KG1 (cell line): ENCODE measurements at places on chromosomes 4 and X.

DNA sequence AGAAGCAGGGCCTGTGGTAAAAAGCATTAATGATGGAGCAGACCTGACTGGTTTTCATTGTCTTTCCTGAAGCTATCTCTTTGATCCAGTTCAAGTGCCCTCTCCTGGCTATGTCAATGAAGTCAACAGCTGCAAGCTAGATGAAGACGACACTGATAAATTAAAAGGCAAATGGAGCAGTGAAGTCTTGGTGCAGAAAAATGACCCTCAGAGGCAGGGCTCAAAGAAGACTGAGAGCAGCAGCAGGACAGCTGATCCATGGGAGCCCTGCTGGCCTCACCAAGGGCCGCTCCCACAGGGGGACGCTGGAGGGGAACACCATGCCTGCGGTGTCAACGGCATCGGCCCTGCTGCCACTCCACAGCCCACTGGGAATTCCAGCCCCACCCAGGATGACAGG lies 96.2 kb downstream of the RELL1 start:
- no peak for DNase-seq

GRCh38 chr4:8350841-8351461 lies 81.4 kb downstream of the HTRA3 start:
- DNase-seq: no peak

GRCh38 chr4:2330091-2331042 lies 68.5 kb upstream of the MXD4 start:
- no peak for DNase-seq

DNA sequence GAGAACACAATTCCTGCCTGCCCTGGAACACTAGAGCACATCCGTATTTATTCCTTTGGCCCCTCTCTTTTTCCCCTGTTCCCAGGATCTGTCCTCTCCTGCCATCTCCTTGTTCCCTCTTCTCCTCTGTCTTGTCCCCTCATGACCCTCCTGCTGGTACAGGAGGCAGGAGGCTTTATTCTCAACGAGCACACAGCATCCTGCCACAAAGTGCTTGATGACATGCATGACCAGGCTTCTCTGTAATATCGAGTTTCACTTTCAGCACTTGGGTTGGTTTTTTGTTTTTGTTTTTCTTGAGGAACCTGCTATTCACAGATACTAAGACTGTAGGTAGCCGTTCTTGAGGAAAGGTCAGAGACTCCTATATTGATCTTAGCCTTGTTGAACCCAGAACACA lies 35.3 kb downstream of the NALF2 start:
- no peak for DNase-seq

DNA sequence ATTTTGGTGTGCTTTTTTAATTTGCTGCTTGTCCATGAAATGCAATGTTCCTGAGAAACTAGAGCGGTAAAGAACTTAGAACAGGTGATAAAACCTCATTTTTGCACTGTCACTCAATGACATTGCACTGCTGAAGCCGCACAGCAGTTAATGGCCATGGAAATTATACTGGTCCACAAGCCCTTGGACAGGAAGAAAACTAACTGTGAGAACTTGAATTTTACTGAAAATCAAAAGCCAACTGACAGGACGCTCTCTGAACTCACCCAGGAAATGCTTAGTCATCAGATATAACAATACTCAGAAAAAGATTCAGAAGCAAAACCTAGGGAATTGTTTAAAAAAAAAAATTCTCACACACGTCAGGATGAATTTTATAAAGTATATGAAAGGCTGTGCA lies 246.4 kb upstream of the SLC7A11 start:
- no peak for DNase-seq

DNA sequence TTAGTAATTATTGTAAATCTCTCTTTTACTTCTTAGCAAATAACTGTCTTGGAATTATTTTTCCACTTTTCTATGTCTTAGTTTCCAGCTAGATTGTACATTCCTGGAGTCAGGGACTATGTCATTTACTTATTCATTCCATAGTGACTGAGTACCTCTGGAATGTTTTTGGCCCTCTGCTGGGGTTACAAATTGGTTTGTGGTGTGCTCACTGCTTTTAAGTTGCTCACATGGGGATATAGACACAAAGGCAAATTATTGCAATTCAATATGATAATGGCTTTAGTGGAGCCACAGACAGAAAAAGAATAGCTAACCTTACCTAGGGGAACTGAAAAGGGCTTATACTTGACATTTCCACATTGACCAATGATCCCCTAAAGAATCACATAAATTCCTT lies 63.7 kb upstream of the PDGFRA start:
- DNase-seq: no peak

GRCh38 chr4:169311643-169312365 lies 41.0 kb upstream of the SH3RF1 start:
- DNase-seq: no peak

DNA sequence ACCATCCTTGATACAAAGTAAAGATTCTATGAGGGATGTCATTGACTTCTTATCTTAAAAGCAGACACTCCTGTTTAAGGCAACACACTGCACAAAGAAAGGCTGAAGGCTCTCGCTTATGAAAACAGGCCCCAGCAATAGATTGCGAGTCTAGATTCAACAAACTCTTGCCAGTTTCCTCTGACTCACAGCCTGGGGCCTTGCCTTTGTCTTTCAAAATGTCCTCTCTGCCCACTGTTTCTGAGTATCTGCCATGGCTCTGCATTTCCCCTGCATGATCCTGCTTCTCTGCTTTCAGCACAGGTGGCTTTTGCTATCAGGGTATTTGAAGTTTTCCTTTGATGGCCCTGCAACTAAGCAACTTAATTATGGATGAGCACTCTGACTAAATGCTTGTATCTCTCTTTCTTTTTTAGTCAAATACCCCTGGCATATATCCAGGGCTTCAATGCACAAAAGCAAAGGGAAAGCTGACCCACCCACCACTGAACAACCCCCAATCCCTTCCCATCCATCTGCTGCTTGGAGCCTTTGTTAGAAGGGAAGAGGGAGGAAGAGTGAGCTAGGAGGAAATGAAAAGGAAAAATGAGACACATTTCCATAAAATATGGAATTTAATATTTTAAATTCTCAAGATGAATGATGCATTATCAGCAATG lies 32.2 kb downstream of the NDP start:
- no peak for DNase-seq

DNA sequence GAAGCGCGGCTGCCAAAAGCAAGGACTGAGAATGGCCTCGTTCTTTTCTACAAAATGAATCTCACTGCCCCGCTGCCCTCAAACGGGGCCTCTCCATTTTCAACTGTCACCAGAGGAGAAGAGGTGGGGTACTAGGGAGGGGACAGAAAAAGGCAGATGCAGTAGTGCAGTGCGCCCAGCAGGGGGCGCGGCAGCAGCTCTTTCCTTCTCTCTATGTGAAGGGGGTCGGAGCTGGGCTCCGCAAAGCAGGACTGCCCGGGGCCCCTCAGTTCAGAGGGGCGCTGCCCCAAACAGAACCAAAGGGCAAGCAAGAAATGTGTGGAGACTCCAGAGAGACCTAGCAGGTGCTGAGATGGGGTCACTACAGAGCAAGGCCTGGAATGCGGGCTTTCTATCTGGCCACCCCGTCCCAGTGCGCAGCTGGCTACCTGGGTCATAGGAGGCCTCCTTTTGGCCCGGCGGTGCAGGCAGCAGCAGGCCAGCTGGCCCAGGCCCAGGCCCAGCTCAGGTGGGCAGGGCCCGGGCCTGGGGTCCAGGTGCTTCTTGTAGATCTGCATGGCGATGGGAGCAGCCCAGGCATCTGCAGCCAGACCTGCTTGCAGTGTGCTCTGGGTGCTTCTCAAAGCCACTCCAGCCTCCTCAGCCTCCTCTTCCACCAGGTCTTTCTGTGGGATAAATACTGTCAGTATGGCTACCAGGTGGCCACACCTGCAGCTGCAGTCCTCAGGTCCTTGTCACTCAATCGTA lies 5.9 kb downstream of the IRAK1 start:
- no peak for DNase-seq

GRCh38 chrX:115013705-115014104 lies 3.7 kb downstream of the IL13RA2 start:
- DNase-seq: no peak

DNA sequence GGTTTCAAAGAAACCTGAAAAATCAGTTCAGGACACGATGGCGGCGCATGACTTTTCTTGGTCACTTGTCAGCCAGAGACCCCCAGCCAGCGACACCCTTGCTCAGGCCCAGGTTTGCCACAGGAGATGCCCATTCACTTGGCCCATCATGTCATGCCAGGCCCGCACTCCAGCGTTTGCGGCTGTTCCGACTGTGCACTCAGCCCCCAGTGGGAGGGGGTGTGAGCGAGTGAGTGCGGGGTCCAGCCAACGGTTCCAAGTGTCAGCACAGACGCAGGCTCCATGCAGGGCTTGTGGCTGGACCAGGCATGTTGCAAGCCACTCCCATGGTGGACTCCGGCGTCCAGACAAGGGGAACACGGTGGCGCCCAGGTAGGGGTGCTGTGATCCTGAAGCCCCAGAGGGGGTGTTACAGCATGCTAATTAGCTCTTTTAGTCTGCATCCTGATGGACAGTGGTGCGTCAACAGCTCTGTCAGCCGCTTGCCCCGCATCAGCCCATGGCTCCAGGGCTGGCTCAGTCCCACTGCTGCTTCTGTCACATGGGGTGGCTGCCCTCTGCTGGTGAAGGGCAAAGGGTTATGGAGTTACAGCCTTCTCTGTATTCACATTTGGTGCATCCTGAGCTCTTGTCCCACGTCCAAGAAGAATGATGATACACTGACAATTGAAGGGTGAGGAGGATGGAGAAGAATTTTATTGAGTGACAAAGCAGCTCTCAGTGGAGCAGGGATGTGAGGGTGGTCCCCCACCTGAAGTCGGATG lies 3.7 kb upstream of the MAEA start:
- no peak for DNase-seq

DNA sequence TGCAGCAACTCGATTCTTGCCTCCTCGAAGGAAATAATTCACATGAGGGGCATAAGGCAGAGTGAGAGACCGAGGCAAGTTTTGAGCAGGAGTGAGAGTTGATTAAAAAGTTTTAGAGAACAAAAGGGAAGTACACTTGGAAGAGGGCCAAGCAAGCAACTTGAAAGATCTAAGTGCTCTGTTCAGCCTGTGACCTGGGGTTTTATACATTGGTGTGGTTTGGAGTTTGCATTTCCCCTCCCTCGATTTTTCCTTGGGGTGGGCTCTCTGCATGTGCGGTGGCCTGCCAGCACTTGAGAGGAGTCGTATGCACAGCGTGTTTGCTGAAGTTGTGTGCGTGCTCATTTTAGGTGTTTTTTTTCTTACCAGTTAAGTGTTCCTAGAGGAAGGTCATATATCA lies 356.4 kb downstream of the KLHL4 start:
- DNase-seq: peak; percentile 7

- no peak for DNase-seq
Observed at GRCh38 chr4:157151711-157152110, 68.8 kb upstream of the GRIA2 start.

DNA sequence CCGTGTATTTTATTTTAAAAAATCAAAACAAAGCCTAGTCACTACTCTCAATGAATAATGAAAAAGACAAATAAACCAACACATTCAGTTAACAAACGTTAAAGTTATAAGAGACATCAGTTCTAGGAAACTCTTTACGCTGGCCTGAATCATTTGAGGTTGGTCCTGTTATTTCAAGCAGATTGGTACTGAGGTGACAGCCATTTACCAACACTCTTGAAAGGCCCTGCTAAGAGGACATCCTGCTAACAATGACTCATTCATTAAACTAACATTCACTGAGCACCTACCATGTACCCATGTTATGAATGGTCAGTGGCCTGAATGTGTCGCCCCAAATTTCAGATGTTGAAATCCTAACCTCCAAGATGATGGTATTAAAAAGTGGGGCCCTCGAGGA lies 57.1 kb upstream of the ADGRG2 start:
- no peak for DNase-seq

- no peak for DNase-seq
Observed at GRCh38 chr4:156558373-156559025, 413.1 kb downstream of the PDGFC start.

GRCh38 chr4:8641931-8642650 lies 49.5 kb downstream of the CPZ start:
- DNase-seq: no peak

GRCh38 chrX:65578346-65578745 lies 43.8 kb upstream of the LAS1L start:
- DNase-seq: no peak

- DNase-seq: no peak
Observed at GRCh38 chrX:49675075-49675719, 20.6 kb downstream of the PAGE1 start.

DNA sequence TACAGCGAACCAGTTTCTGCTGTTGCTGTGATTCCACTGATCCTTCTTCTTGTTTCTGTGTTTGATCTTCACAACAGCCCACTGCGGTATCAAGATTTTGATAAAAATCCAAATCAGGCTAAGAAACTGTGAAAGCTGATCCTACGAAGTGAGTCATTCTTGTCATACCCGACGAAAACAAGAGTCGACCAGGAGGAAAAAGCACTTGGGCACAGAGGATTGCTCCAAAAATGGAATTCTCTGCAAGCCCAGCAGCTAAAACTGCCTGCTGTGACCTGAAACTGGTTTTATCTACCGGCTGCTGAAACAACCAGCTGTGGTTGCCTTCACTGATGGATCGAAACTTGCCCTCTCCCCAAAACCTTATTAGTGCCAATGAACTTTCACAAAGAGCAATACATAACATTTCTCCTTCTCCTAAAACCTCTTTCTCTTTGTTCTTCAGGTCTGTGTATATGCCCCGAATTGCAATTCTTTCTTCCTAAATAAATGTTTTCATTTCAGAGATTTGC lies 607.0 kb upstream of the PRKX start:
- DNase-seq: no peak

GRCh38 chrX:150615356-150615755 lies 46.9 kb downstream of the MTM1 start:
- no peak for DNase-seq

GRCh38 chr4:177555007-177555574 lies 112.9 kb upstream of the AGA start:
- no peak for DNase-seq

- no peak for DNase-seq
Observed at GRCh38 chr4:175810073-175810730, 1.9 kb downstream of the GPM6A start.

DNA sequence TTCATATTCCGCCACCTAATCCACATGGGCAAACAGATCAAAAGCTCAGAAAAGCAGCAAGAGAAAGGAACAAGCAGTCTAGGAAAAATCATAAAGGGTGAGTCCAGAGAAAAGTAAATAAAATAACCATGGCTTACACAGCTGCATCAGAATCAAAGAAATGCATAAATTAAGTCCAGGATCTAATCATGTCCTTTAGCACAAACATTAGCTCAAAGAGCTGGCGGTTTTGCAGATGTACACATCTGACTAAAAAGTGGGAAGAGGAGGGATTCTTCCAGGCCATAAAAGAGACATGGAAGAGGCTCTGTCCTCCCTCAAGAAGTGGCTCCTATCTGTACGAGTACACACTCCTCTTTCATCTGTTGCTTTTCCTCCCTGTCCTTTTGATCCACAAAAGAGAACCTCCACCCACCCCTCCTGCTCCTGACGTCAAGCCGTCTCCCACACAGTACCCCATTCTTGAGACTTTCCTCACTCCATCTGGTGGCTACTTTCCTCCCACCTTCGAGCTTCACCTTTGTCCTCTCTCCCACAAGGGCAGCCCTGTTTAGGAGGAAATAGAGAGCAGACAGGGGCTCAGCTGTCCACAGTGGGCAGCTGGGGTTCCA lies 92.5 kb downstream of the RASL11B start:
- no peak for DNase-seq
